Activated T-cell treated with anti-CD3 and anti-CD28 coated beads, Interleukin-2, amount 50 U/mL, for 24 hours (primary cell): ENCODE measurements at places on chromosomes 4 and X.

GRCh38 chr4:137981277-137981676 is 260.9 kb downstream of the SLC7A11 start:
- no peak for DNase-seq
- no peak overlapping the region for H3K4me3 ChIP-seq
- no peaks in the 10 kb centered on the region for H3K36me3 ChIP-seq
- H3K27ac ChIP-seq = no peak overlapping the region
- H3K4me1 ChIP-seq = no peaks in the 10 kb centered on the region

DNA sequence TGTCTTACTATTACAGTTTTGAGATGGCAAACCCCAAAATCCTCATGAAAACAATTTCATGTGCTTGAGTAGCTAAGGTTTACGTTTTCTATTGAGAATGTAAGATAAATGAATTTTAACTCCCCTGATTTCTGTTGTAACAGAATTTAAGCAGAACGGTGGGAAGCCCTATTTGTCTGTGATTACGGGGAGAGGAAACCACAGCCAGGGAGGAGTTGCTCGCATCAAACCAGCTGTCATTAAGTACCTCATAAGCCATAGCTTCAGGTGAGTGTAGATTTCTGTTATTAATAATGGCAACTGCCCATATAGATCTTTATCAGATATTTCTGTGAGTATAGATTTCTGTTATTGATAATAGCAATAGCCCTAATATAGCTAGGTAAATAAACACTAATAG is 44.2 kb upstream of the RHOH start:
- H3K27ac ChIP-seq = peak overlapping the region; percentile 77
- H3K4me3 ChIP-seq = no peak overlapping the region
- H3K36me3 ChIP-seq = peaks cover 41% of the 10 kb centered on the region
- peaks cover 40% of the 10 kb centered on the region for H3K4me1 ChIP-seq
- no peaks in the 10 kb centered on the region for H3K27me3 ChIP-seq

DNA sequence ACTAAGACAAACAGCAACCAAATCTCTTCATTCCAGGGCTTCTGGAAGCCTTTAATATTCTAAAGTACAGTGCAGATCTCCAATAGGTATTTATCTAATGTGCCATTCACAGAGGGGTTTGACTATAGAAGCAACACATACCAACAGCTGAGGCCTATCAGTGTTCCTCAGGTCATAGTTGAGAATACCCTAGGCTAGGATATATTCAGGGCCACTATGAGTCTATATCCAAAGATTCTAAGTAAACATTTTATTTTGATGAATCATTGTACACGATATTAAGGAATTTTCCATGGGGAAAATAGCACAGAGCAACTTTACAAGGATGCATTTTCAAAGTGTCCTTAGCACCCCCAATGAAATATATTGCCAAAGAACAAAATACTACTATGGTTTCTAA is 9.7 kb downstream of the SMIM10 start:
- no peaks in the 10 kb centered on the region for H3K36me3 ChIP-seq
- H3K4me1 ChIP-seq = peaks cover 12% of the 10 kb centered on the region
- no peak for DNase-seq
- no peak overlapping the region for H3K4me3 ChIP-seq
- no peak overlapping the region for H3K27ac ChIP-seq
- H3K27me3 ChIP-seq = peaks cover 39% of the 10 kb centered on the region

GRCh38 chrX:53824686-53825085 is 138.2 kb upstream of the HUWE1 start:
- peaks cover 6% of the 10 kb centered on the region for H3K4me1 ChIP-seq
- no peak overlapping the region for H3K4me3 ChIP-seq
- DNase-seq = no peak

GRCh38 chrX:120459309-120459708 is 9.8 kb downstream of the LAMP2 start:
- no peak overlapping the region for H3K27ac ChIP-seq
- H3K27me3 ChIP-seq = no peaks in the 10 kb centered on the region
- H3K4me3 ChIP-seq = no peak overlapping the region
- H3K4me1 ChIP-seq = peaks cover 47% of the 10 kb centered on the region
